GM04504 (cell line): ENCODE measurements at places on chromosomes 2 and 18.

DNA sequence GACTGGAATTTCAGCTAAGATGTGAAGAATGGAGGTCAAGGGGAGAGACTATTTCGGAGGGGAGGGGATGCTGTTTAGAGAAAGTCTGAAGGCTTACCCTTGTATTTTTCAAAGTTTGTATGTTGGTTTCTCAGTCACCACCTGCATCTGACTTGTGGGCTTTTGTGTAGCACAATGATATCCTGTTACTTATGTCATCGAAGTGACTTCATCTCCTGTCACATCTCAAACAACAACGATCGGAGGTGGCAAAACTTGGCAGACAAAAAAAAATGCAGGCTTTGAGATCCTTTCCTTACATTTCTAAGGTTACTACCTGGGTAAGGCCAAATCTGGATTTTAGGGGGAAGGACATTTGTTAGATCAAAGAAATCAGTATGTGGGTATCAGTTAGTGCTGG, 11.7 kb upstream of the CXCR4 start:
- no peak for DNase-seq

DNA sequence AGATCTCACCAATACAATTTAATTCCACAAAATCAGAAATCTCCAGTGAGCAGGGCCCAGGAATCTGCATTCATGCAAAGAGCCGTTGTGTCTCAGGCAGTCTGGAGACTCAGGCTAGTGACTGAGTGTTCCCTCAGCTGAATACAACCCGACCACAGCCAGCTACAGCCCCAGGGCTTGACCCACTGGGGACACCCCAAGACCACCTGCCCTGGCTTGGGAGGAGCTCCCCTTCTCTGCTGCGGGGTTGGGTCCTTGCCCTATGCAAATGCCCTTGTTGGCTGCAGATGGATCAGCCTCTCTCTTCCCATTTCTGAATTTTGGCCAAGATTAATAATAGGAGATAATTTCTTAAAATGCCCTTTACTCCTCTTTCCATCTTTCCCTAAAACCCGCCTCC, 157.7 kb downstream of the TWIST2 start:
- no peak for DNase-seq

- DNase-seq: no peak
These were observed 223.8 kb downstream of the TTC32 start for GRCh38 chr2:19677825-19678518.

GRCh38 chr2:164746713-164747112, 94.9 kb downstream of the COBLL1 start:
- no peak for DNase-seq

GRCh38 chr2:26011990-26012856, 21.7 kb upstream of the RAB10 start:
- DNase-seq: no peak

DNA sequence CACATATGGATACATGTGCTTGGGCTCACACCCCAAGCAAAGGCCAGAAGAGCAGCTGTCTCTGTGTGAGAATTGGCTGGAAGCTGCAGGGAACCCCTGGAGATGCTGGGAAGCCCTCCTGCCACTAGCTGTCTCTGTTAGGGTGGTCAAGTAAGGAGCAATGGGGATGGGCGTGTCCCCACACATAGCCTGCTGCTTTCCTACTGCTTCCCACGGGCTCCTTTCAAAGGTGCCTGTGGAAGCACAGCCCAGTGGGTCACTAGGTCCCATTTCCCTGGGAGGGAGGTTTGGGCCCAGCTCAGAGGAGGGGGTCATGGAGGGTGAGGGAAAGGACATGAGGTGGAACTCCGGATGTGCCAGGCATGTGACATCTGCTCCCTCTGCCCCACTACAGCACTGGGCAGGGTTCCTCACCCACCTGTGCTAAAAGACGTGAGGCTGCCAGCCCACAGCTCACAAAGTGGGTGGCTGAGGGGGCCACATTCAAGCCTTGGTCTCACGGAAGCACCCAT, 24.4 kb upstream of the MAL start:
- no peak for DNase-seq

GRCh38 chr2:135785032-135785431, 43.4 kb downstream of the UBXN4 start:
- no peak for DNase-seq

DNA sequence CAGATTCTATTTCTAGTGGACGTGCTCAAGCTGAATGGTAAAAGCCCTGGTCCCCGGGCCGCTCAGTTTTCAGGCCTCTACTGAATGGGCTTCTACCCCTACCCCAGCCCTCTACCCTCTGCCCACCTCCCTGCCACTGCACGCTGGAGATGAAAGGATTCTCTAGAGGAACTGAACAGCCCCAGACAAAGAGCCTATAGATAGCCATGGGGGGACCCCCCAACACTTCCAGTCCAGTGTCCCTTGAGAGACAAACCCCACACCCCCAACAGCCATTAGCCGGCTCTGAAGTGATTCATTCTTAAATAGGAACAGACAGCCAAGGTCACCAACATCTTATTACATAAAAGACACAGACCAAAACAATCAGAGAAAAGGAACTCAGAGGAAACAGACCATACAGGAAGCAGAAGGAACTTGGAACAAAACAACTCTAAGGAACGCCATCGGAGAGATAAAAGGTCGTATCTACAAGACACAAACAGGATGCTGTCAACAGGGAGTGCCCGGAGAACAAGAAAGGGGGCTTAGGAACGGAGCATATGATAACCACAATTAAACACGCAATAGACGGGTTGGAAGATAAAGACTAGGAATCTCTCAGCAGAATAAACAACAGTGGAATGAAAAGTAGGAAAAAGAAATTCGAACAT, 23.5 kb downstream of the TMEM37 start:
- DNase-seq: no peak

DNA sequence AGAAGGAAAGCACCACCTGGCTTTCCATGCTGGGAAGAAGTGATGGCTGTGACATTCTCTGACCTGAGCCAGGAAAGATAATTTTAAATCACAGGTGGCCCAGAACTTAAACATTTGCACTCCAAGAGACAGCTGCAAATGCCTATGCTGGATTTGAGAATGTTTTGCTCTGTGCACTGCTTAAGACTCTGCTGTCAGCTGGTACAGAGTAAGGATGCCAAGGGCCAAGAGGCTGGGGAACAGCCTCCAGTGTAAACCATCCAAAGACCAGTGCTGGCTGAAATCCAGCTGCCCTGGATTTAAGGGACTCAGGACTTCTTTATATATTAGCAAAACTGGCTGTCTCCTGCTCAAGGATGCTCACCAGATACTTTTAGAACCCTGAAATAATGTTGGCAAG, 3.9 kb downstream of the HOXD8 start:
- no peak for DNase-seq

DNA sequence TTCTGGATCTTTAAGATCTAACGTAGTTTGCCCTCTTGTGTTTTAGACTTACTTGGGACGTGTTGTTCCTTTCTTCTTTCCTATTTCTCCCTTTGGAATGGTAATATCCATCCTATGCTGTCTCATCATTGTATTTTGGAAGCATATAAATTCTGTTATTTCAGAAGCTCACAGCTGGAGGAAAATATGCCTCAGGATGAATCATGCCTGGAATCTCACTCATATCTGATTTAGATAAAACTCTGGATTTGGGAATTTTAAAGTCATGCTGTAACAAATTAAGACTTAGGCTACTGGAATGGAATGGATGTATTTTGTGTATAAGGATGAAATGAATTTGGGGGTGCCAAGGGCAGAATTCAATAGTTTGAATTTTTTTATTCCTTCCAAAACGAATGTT, 245.2 kb upstream of the GULP1 start:
- DNase-seq: no peak

- DNase-seq: no peak
These were observed 160.1 kb downstream of the PARD3B start for GRCh38 chr2:204705243-204705932.

DNA sequence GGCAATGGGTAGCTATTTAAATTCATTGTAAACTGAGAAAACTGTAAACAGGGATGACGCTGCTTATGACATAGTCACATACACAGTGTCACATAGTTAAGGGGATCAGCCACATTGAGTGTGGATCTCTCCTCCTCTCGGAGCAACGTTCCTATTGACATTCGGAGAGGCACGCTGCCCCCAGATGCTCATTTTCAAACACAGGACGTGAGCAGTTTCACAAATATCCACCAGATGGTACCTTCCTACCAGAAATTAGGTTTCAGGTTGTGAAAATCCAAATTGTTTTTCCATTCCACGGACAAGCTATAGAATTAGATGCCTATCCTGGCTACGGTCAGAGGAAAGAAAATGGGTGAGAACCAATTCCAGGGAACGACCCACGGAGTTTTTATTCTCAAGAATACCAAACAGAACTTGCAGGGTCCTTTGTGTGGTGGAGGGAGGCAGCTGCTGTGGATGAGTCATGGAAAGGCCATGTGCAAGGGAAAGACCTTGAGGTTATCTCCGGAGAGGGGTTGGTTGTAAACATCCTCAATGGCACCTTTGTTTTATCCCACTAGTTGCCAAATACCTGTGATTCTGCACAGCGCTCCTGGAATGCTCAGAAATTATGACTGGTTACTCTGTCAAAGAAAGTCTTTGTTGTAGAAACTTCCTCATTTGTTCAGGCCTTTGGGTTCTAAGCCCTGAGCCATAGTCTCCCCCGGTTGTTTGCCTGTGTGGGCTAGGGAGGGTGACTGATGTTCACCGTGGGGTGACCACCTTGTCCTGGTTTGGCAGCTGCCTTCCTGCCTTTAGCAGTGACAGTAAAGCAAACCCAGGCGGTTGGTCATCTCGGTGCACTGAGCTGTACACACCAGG, 88.0 kb downstream of the ACTR3 start:
- no peak for DNase-seq

DNA sequence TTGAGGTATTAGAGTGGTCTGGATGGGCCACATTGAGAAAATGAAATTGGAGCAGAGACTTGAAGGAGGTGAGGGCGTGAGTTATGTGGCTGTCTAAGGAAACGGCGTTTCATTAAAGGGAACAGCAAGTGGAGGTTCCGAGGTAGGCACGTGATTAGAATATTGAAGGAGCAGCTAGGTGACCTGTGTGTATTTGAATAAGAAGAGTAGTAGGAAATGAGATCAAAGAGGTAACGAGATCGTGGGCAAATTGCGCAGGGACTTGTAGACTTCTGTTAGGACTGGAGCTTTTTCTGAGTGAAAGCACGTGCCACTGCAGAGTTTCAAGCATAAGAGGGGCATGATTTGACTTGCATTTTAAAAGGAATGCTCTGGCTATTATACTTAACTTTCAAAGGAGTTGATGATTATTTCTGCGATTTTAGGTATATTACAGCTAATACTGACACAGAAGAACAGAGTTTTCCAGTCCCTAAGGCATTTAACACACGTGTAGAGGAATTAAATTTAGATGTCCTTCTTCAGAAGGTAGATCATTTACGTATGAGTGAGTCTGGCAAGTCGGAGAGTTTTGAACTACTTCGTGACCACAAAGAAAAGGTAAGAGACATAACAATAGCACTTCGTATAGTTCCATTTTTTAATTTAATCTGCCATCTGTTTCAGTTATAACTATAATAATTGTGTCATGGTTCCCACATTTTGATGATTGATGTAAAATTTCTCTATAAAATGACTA, 48.7 kb downstream of the RMDN2 start:
- no peak for DNase-seq

DNA sequence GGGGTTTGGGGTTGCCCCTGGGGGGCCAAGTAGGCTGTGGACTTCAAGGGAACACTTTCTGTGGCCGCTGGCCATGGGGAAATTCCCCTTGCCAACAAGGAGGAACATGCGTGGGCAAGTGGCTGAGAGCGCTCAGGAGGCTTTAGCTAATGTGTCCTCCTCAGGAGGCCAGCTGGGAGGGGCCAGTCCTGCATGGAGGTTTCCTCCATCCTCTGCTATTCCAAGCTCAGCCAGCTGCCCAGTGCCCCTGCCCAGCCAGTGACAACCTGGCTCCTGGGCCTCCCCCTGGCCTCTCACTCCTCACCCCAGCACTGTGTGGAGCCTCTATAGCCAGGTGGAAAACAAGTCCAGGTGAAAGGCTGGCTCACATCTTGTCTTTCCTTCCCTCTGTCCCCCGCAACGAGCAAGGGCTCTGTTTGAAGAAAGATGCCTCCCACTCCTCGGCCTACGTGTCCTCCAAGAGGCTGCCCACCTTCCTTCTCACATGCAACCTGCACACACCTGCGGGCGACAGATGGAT, 64.4 kb upstream of the DAPL1 start:
- no peak for DNase-seq

DNA sequence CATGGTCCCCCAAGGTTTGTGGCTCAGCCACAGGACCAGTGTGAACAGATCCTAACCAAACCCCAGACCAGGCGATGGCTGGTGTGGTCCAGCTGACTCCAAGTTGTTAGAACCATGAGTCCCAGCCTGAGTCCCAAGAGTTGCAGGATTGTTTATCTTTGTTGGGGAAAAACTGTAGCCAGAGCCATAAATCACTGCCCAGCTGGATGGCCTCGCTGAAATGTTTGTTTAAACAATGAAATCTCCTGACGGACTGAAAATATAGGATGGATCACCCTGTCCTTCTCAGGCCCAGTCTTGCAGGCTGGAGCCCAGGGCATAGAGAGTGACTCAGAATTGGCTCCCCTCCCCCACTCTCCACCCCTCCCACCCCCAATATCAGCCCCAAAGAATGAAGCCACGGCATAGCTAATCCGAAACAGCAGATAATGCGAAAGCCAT, 36.4 kb downstream of the PKDCC start:
- no peak for DNase-seq

DNA sequence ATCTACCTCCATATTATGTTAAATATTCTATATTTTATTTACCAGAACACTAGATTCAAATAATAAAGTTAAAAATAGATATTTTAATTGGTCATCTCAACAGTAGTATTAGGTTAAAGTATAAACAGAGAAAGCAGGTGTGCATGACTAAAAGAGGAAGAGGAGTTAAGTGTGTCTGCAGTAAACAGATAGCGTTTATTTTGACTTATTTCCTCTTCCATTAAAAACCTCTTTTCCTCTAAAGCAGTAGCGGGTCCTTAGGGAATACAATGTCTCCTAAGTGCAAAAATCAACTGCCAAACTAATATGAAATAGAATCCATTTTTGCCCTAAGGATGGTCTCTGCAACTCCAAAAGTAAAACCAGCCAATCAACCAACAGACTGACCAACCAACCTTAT, 27.7 kb downstream of the EIF2AK3 start:
- no peak for DNase-seq

DNA sequence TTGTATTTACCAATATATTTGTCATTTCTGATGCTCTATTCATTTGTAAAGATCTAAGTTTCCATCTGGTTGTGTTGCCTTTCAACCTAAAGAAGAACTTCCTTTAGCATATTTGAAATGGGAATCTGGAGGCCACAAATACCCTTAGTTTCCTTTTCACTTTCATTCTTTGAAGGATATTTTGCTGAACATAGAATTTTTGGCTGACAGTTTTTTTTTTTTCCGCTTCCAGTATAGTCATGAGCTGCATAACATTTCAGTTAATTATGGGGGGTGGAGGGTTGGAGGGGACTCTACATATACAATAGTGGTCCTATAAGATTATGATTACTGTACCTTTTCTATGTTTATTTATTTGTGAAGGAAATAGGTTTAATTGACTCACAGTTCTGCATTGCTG, 83.9 kb downstream of the CERS6 start:
- DNase-seq: no peak
